Natural killer cell treated with Interleukin-12 subunit alpha and Interleukin-12 subunit beta and Interleukin-15 and Interleukin-18, amount 100 ng/mL, for 72 hours (primary cell): ENCODE measurements at places on chromosomes 6 and 20. TPM values are rescaled to one million over a fixed set of nuclear protein-coding genes. Genes with fewer than 3 reads are reported as not detected.
A peak's percentile ranks its signal among the peaks of the same experiment; 100 is the strongest.

- no peak overlapping the region for H3K4me3 ChIP-seq
- DNase-seq, result no peak
- no peaks in the 10 kb centered on the region for H3K27me3 ChIP-seq
- no peaks in the 10 kb centered on the region for H3K4me1 ChIP-seq
- no peaks in the 10 kb centered on the region for H3K36me3 ChIP-seq
- H3K27ac ChIP-seq, result no peak overlapping the region
Observed at GRCh38 chr20:57667388-57667787, 42.4 kb downstream of the PMEPA1 start.

DNA sequence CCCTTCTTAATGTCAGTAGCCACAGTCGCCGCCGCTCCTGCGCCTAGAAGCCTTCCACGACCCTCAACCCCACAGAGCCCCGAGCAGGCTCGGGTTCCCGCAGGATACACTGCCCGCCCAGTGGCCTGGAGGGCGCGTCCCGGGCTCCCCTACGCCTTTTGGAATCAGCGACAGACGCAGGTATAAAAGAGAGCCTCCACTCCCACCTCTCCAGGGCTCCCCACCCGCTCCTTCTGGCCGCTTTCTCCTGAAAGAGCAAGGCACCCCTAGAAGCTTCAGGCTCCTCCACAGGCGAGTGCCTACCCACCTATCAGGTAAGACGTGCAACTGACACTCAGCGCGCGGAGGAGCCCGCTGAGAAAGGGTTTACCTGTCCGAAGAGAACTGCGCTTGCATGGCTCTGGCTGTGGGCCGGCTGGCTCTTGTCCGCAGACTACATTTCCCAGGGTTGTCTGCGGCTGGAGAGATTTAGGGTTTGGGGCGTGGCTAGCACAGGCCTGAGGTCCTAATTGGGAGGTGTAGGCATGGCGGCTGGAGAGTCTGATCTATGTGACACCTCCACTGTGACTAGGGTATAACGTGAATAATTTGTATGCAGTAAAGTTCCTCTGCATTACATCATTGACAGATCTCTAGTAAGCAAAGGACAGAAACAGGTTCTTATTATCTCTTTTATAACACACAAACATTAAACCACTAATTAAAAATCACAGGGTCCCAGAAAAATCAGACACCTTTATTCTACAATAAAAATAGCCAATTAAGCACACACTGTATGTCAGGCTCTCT is 13.5 kb upstream of the ZNF391 start:
- DNase-seq, result no peak
- peaks cover 4% of the 10 kb centered on the region for H3K36me3 ChIP-seq
- no peak overlapping the region for H3K27ac ChIP-seq
- H3K27me3 ChIP-seq, result peaks cover 40% of the 10 kb centered on the region
- H3K4me1 ChIP-seq, result peaks cover 21% of the 10 kb centered on the region

DNA sequence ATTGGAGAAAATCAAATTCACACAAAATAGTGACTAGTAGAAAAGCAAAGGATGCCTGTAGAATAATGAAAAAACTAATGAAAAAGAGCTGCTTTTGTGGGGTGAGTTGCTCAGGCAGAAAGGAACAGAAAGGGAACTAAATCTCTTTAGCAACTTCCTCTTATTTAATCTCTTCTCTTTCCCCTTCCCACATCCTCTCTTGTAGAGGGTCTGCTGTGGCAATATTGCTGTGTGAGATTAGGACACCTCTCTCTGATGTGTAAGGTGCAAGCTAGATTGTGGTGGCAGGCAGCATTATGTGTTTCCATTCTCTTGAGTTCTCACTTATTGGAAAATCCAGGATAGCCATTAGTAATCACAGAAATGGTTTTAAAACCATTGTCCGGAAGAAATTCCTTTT is 49.7 kb downstream of the SYNE1 start:
- H3K36me3 ChIP-seq, result peaks cover 4% of the 10 kb centered on the region
- no peak for DNase-seq
- peak overlapping the region; percentile 86 for H3K27ac ChIP-seq
- H3K27me3 ChIP-seq, result no peaks in the 10 kb centered on the region

DNA sequence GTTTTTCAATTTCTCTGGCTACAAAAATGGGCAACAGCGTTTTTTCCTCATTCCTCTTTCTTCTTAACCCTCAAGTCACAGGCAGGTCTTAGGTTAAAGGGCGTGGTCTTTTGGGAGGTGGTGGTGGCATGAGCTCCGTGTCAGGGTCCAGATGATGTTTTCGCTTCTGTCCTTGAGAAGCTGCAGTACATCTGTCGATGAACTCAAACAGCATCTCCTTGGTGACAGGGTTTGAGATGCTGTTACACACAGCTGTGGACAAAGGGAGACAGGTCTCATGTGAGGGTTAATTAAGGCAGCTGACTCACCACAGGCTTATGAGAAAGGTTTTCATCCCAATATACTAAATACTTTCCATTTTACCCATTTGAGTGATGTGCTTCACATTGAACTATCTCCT is 350.8 kb downstream of the RNGTT start:
- no peaks in the 10 kb centered on the region for H3K27me3 ChIP-seq
- H3K36me3 ChIP-seq, result peaks cover 20% of the 10 kb centered on the region
- DNase-seq, result no peak
- H3K27ac ChIP-seq, result no peak overlapping the region
- H3K4me1 ChIP-seq, result no peaks in the 10 kb centered on the region

DNA sequence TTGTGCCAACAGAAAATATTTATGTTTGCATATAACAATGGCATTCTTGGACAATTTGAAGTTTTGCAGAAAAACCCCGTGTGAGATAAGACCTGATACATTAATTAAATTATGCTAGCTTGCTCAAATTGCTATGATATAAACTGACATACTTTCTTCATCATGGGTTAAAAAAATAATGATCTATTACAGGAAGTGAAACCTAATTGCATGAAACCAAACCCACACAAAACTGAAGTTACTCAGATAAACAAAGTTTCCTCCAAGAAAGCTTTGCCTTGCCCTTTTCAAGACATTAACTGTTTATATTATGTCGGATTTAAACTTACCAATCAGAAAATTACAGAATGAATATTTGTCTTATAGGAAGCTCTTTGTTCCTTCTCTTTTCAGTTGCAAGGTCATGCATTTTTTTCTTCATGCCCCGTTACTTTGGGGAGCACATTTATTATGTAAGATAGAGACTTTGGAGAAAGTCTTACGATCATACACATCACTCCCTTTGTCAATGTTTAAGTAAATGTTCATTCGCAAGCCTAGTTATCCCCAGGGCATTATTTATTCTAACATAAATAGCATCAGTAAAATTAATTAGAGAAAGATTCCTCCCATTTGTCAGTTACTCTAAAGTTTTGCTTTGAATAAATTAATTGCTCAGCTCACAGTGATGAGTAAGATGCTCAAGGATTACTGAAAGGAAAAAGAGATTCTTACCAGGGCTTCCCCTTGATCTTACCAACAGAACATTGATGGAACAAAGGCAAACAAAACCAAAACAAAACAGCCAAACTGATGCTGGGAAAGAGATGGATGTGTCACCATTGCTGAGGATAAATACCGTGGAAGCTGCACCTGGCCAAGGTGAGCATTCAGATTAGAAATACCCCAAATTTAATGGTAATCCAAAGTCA is 14.8 kb upstream of the TMEM244 start:
- H3K36me3 ChIP-seq, result peaks cover 5% of the 10 kb centered on the region
- DNase-seq, result no peak
- H3K27me3 ChIP-seq, result peaks cover 21% of the 10 kb centered on the region
- H3K27ac ChIP-seq, result no peak overlapping the region
- H3K4me3 ChIP-seq, result peak overlapping the region; percentile 5

- no peak overlapping the region for H3K27ac ChIP-seq
- H3K36me3 ChIP-seq, result no peaks in the 10 kb centered on the region
- peaks cover 3% of the 10 kb centered on the region for H3K27me3 ChIP-seq
- H3K4me1 ChIP-seq, result peaks cover 11% of the 10 kb centered on the region
- DNase-seq, result no peak
Observed at GRCh38 chr6:89148016-89148750, 2.3 kb downstream of the PM20D2 start.

GRCh38 chr6:100228437-100228833 is 234.4 kb upstream of the MCHR2 start:
- H3K27ac ChIP-seq, result no peak overlapping the region
- H3K4me1 ChIP-seq, result peaks cover 4% of the 10 kb centered on the region
- peaks cover 6% of the 10 kb centered on the region for H3K36me3 ChIP-seq
- H3K27me3 ChIP-seq, result peaks cover 2% of the 10 kb centered on the region

DNA sequence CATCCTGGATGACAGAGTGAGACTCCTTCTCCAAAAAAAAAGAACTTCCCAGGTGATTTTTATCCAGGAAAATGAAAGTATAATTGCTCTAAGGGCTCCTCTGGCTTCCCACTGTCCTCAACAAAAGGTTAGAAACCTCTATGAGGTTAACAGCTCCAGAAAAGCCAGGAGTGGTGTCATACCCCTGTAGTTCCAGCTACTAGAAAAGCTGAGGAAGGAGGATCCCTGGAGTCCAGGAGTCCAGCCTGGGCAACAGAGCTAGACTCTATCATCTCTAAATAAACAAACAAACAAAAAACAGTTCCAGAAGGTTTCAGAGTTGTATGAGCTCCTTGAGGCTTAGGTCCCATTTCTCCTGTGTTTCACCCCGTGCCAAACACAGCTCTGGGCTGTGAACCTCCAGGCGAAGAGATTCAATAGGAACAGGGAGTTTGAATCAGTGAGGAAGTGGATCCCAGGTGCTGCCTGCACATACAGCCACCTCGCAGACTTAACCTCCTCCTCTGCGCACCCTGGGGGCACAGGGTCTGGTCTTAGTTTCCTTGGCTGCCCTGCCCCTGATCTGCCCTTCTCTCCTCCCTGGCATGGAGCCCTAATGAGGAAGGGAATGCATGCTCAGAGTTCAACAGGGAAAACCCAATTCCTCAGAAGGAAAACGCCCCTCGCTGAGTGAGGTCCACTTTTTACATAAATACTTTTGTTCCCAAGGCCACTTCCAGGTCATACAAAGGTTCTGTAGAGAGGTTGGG is 31.0 kb downstream of the ZC3H12D start:
- H3K27me3 ChIP-seq, result no peaks in the 10 kb centered on the region
- DNase-seq, result no peak
- no peaks in the 10 kb centered on the region for H3K4me1 ChIP-seq
- no peaks in the 10 kb centered on the region for H3K36me3 ChIP-seq
- no peak overlapping the region for H3K27ac ChIP-seq
- no peak overlapping the region for H3K4me3 ChIP-seq

- H3K4me3 ChIP-seq, result no peak overlapping the region
- no peaks in the 10 kb centered on the region for H3K36me3 ChIP-seq
- peaks cover 30% of the 10 kb centered on the region for H3K4me1 ChIP-seq
Observed at GRCh38 chr20:25250508-25250907, 2.6 kb downstream of the PYGB start.

DNA sequence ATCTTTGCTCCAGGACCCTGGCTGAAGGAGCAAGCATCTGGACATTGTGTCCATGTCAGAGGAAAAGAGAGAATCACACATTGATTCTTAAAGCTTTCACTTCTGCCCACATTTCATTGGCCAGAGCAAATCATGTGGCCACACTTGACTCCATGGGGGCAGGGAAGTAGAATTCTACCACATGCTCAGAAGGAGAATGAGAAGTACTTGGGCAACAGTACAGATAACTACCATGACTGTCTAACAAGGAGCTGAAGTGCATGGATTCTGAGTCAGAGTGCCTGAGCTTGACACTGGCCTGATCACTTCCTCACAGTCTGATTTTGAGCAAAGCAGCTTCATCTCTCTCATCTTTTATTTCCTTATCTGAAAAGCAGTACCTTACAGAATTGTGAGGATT is 38.6 kb downstream of the GHRH start:
- no peak overlapping the region for H3K4me3 ChIP-seq
- H3K27ac ChIP-seq, result no peak overlapping the region
- peaks cover 10% of the 10 kb centered on the region for H3K4me1 ChIP-seq
- H3K36me3 ChIP-seq, result peaks cover 40% of the 10 kb centered on the region
- no peak for DNase-seq

GRCh38 chr20:61704661-61705060 is 361.0 kb downstream of the TAF4 start:
- no peak overlapping the region for H3K27ac ChIP-seq
- no peak overlapping the region for H3K4me3 ChIP-seq
- no peaks in the 10 kb centered on the region for H3K4me1 ChIP-seq
- H3K36me3 ChIP-seq, result no peaks in the 10 kb centered on the region
- no peaks in the 10 kb centered on the region for H3K27me3 ChIP-seq
- DNase-seq, result no peak

DNA sequence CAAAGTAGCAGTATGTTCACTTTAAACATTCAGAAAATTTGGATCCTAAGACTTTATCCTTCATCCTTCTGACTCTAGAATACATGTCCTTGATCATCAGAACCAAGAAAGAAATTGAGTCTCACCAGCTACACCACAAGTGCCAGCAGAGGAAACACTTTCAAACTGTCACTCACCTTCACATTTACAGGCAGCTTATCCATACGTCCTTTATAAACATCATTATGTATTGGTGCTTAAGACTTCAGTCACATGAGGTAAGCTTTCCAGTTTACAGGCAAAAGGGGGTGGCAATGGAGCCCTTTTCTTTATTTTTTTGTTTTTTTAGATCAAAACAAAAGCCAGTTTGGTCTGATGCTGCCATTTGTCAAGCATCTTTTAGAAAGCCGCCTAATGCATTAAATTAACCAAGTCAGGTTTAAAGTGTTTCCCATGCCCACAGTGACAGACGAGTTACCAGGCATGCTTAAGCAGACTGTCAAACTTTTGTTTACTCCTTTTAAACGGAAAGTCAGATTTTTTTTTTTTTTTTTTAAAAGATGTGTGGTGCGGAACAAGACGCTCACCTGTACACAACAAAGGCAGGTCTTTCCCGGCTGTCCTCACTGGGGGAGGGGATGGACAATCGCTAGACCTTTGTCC is 952 bp upstream of the BRPF3 start:
- peak overlapping the region; percentile 31 for H3K27ac ChIP-seq
- peaks cover 7% of the 10 kb centered on the region for H3K36me3 ChIP-seq
- no peak for DNase-seq
- peak overlapping the region; percentile 74 for H3K4me3 ChIP-seq

DNA sequence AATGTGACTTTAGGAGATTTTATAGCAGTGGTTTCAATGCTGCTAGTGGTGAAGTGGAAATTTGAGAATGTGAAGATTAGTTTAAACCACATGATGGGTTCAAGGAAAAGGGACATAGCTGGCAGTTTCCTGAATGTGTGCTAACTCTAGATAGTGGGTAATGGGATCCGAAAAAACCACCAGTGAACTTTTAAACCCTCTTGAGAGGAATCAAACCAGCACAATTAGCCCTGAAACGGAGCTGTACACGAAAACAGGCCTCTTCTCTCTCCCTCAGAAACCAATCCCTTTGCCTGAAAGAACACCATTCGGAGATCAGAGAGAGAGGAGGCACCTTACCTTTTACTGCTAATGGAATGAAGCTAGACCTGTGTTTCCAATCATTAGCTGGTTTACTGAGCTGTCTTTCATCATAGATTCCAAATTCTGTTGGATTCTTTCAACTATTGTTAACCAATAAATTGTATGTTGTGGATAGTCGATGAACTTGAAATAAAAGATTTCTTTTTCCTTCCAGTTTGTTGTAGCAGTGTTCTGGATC is 103.9 kb downstream of the AIG1 start:
- H3K27me3 ChIP-seq, result no peaks in the 10 kb centered on the region
- no peaks in the 10 kb centered on the region for H3K4me1 ChIP-seq
- H3K27ac ChIP-seq, result no peak overlapping the region
- no peak overlapping the region for H3K4me3 ChIP-seq
- DNase-seq, result no peak

- H3K4me3 ChIP-seq, result no peak overlapping the region
- DNase-seq, result no peak
- H3K27me3 ChIP-seq, result peaks cover 24% of the 10 kb centered on the region
Observed at GRCh38 chr6:160356074-160356744, 8.0 kb downstream of the SLC22A3 start.

MOG gene
- total RNA-seq, result not detected

RPS6KA2 gene
- total RNA-seq, result 2.8 TPM

SCGN gene
- total RNA-seq, result not detected

TRIM40 gene
- not detected for total RNA-seq

DSE gene
- 25.9 TPM for total RNA-seq

DCDC2 gene
- total RNA-seq, result not detected

C20orf202 gene
- total RNA-seq, result not detected
